Hematopoietic multipotent progenitor cell treated with erythropoietin and hydrocortisone succinate and interleukin-3 and kit ligand, for 17 days (in vitro differentiated cells): ENCODE measurements at places on chromosomes 1 and 21.

DNA sequence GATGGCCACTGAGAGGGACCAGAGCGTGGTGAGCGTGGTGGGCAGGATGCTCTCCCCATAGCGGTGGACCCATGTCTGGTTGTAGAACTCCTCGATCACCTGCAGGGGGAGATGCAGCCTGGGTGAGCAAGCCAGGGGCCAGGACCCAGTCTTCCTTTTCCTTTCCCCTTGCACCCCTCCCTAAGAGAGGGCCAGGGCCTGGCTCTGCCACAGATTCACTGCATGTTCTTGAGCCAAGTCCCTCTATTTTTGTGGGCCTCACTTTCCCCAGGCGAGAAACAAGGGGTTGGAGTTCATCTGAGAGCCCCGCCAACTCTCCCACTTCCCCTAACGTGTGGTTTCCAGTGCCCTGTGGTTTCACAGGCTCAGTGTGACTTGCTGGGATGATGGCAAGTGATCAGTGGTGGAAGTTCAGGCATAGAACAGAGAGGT is 27.5 kb downstream of the SLC2A1 start:
- DNase-seq: peak; percentile 83

DNA sequence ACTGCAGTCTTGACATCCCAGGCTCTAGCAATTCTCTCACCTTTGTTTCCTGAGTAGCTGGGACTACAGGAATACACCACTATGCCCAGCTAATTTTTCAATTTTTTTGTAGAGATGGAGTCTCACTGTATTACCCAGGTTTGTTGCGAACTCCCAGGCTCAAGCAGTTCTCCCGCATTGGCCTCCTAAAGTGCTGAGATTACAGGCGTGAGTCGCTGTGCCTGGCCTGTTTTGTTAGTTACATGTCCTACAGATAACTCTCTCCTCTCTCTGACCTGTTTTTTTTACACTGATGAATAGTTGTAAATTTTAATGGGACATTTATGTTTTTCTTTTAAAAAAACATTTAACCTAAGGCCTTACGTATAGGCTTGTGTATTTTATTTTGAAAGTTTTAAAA is 19.8 kb downstream of the PTBP2 start:
- no peak for DNase-seq

DNA sequence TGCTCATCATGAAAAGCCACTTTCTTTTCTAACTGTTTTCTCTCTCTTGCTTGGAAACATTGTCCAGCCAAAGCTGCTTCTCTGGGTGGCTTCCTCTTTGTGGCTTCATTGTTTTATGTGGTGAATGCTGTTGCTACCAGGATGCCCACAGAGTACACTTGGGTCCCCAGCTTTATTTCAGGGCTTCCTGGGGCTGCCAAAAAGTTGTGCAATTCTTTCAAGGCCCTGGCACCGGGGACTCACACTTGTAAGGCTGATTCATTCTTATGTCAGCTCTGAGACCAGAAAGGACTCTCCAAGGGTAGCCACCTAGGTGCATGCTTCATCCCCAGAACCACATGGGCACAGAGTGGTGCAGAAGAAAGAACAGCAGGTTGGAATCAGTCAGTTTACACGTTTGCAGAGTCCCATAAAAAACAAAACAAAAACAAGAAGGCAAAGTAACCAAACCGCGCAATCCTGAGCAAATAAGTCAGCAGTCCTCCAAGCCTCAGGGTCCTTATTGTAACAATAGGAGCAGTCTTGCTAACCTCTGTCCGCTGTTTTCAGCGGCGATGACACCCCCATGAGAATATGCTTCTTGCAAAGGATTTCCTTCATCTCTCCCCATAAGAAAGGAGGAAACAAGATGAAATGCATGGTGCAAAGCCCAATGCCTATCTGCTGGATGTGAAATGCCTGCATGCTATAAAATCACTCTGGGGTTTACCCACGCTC is 89.9 kb upstream of the SSX2IP start:
- no peak for DNase-seq

GRCh38 chr1:89273324-89273778 is 691 bp upstream of the GBP5 start:
- DNase-seq: no peak

DNA sequence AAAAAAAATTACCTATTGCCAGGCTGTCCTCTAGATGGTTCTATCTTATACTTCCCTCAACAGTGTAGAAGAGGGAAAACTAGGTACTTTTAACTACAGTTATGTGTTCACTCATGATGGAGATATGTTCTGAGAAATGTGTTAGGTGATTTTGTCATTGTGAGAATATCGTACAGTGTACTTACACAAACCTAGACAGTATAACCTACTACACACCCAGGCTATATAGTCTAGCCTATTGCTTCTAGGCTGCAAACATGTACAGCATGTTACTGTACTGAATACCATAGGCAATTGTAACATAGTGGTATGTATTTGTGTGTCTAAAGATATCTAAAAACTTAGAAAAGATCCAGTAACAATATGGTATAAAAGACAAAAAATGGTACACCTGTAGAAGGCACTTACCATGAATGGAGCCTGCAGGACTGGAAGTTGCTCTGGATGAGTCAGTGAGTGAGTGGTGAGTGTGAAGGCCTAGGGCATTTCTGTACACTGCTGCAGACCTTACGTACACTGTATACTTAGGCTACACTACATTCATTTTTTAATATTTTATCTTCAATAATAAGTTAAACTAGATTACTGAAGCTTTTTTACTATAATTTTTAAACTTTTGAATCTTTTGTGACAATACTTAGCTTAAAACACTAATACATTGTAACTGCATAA is 13.2 kb downstream of the MGST3 start:
- peak; percentile 23 for DNase-seq

DNA sequence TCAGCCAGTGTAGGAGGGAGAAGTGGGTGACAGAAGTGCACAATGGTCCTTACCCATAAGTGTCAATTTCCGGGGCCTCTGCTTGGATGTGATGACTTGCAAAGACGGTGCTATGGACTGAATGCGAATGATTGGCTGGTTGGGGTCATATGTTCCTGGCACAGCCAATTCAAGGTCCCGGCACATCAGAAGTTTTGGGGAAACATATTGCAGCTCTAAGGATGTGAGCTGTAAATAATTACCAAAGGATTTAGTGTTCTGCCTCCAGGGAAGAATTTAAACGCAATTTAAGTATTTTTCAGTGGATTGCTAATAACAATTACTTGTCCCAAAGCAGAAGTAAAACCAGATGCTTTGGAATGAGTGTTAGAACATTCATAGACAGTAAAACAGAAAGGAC is 26.9 kb upstream of the EXOSC10 start:
- DNase-seq: no peak

- no peak for DNase-seq
Observed at GRCh38 chr1:208724079-208724478, 479.9 kb upstream of the PLXNA2 start.

GRCh38 chr1:16900751-16901150 is 5.0 kb downstream of the RNU1-2 start:
- no peak for DNase-seq

GRCh38 chr1:235018161-235018560 is 110.5 kb downstream of the TOMM20 start:
- no peak for DNase-seq

DNA sequence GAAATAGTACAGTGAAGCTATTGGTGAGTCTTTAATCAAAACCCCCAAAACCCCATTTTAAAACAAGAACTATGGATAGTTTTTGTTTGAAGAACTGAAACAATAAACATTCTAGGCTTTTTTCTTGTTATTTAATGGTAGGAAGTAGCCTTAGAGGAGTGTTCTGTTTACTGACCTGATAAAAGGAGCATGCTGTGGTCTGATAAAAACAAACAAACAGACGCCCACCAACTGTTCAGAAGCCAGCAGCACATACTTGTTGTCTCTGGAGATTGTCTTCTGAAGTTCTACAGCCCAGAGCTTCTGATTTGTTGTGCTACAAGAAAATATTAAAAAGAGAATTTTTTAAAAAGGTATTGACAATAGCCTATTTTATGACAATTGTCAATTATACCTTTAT is 54.1 kb upstream of the CFAP298 start:
- DNase-seq: no peak

GRCh38 chr1:42739753-42740700 is at the start of gene CLDN19:
Gene CLDN19 (minus strand): TSS chr1:42740236. CDS start chr1:42740063, 173 bp downstream.
- no peak for DNase-seq

DNA sequence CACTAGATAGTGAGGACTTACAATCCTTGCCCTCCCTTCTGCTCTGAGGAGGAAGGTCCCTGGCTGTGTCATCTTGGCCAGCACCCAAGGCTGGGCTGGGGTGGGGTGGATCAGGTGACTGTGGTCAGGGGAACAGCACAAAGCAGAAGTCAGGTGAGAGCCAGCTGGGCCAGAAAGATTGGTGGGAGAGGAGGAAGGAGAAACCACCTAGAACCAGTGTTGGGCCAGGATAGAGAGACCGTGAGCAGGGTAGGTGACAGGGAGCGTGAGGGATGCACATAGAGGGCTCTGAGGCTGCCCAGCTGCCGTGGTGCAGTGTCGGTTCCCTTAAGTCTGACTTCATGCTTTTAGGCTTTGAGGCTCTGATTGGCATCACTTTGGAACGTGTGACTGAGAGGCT is 22.7 kb downstream of the NCF2 start:
- no peak for DNase-seq

DNA sequence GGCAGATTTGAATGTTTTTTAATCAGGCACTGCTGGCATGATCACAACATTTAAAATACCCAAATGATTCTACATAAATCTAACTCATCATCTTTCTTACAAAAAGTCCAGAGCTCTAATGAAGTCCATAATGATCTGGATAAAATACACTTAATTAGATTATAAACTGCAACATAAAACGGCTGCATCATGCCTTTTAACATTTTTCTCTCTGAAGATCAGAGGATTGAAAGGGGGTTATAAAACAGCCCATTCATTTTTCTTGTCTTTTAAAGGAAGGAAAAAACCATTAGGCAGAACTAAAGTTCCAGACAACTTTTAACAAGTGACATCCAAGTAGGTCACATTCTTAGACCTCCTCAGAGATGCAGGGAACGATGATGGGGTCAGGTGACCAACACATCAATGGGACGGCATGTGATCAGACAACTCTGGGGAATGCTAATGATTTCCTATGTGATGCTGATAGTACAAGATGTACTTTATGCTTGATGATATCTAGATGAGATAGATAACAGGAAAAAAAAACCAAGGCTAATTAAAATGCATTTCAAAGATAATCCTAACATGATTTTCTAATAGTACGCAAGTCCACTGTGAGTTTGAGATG is 455.1 kb downstream of the SMYD3 start:
- no peak for DNase-seq

DNA sequence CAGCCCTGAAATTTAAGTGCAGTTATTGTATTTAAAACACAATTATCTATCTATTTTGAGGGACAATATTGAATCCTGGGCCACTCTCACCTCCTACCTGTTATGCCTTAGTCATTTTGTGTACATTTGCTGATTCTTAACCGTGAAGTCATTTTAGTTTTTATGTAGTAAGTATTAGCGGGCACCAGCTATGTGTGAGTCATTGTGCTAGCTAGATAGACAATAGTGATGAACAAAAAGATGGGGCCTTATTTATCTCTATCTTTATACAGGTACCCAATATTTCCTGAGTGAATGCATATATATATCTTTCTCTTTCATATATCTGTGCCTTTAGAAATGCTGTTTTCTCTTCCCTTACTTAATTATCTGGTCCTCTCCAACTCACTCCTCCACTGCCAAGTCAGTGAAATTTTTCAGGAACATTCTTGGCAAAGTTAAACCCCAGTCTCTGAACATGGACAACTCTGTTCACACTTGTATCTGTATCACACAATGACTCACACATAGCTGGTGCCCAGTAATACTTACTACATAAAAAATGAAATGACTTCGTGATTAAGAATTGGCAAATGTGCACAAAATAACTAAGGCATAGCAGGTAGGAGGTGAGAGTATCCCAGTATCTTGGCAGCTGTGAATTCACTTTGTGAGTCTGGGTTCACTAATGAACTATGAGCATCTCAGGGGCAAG is 166.0 kb upstream of the C8B start:
- DNase-seq: no peak
